Activated T-helper 2 cell treated with anti-CD3 and anti-CD28 coated beads, Interferon-gamma antibody, Interleukin-2, Interleukin-4, amounts not matched to agents 10 μg/mL and 5 μg/mL and 100 μg/mL, durations not matched to agents 14 hours and 24 hours and 36 hours (primary cell): ENCODE measurements at places on chromosomes 12 and 14. TPM values are rescaled to one million over a fixed set of nuclear protein-coding genes. Genes with fewer than 3 reads are reported as not detected.

TXNDC16 gene
- 4.7 and 5.2 TPM in 2 replicates for total RNA-seq

CD4 gene
- total RNA-seq, result 354 and 368 TPM in 2 replicates

TECPR2 gene
- 7.8 and 12.8 TPM in 2 replicates for total RNA-seq

KRT75 gene
- total RNA-seq, result not detected in 2 replicates

ANG gene
- 0.68 and 0.92 TPM in 2 replicates for total RNA-seq

BATF gene
- total RNA-seq, result 152 and 154 TPM in 2 replicates

NTF3 gene
- total RNA-seq, result not detected in 2 replicates

TAS2R9 gene
- total RNA-seq, result not detected in 2 replicates

BHLHE41 gene
- not detected in 2 replicates for total RNA-seq

OR4E2 gene
- total RNA-seq, result not detected in 2 replicates

NPAS3 gene
- not detected in 2 replicates for total RNA-seq

KRT71 gene
- not detected in 2 replicates for total RNA-seq

BDKRB1 gene
- not detected in 2 replicates for total RNA-seq

SVOP gene
- not detected in 2 replicates for total RNA-seq

PCED1B gene
- 49.9 and 50.4 TPM in 2 replicates for total RNA-seq

PRICKLE1 gene
- 0.05 TPM in 1 of 2 replicates, not detected in the other for total RNA-seq

E2F7 gene
- total RNA-seq, result 14.3 and 17.7 TPM in 2 replicates

CMA1 gene
- total RNA-seq, result 0.25 TPM in 1 of 2 replicates, not detected in the other

ARF3 gene
- total RNA-seq, result 133 and 135 TPM in 2 replicates

SLC25A47 gene
- not detected in 2 replicates for total RNA-seq

RIMBP2 gene
- total RNA-seq, result not detected in 2 replicates

RNF212B gene
- total RNA-seq, result not detected in 2 replicates

OTUB2 gene
- 2.1 and 2.3 TPM in 2 replicates for total RNA-seq

MFAP5 gene
- total RNA-seq, result not detected in 2 replicates

FOXN4 gene
- total RNA-seq, result not detected in 2 replicates

AVPR1A gene
- total RNA-seq, result not detected in 2 replicates

TAS2R8 gene
- total RNA-seq, result not detected in 2 replicates

TMTC2 gene
- 2.5 and 3.0 TPM in 2 replicates for total RNA-seq

C12orf56 gene
- 0.30 TPM in 1 of 2 replicates, not detected in the other for total RNA-seq

PRKCH gene
- 101 and 102 TPM in 2 replicates for total RNA-seq

CLEC9A gene
- not detected in 2 replicates for total RNA-seq
